Esophagus squamous epithelium (tissue), 5 donors: ENCODE measurements at places on chromosomes 7 and 10. TPM values are rescaled to one million over a fixed set of nuclear protein-coding genes. Genes with fewer than 3 reads are reported as not detected.

DNA sequence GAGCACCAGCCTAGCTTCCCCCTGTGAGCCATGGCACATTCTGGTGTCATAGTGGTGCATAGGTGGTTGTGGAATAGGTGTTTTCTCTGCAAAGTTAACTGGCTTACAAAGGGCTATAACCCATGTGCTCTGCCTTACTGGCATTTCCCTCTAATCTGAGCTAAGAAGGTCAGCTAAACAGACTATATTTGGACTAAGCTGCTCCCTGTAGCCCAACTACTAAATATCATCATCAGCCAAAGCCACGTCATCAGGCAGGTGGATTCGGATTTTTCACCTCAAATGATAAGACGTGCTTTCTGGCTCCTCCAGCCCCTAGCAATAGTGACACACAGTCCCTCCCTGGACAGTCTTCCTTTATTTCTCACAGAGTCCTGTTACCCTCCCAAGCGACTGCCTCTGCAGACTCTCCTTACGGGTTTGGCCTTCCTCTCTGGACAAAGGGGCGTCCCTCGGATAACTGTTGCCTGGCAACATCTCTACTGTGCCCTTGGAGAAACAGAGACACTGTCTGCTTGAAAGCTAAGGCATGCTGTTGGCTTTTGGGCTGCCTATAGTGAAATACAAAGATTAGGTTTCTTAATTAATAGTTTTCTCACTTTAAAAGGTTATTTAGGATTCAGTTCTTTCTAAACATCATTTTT, 9.1 kb downstream of the SLC13A4 start:
- no peak for DNase-seq

DNA sequence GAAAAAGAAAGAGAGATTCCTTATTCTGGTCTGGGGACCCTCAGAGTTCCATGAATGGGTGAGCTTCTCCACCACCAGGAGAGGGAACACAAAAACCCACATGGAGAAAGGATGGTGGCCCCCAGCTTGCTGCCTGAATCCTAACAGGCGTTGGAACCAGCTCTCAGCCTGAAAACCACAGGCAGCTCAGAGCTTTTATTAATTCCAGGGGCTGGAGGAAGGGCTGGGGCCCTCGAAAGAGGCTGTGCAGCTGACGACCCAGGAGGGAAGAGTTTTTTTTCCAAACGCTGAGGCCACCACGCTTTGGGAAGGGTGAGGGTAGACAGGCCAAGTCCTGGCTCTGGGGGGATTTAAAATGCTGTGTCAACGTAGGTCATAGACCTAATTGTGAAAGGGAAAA, 10.8 kb upstream of the ELN start:
- DNase-seq, result no peak

- DNase-seq, result no peak
These were observed 219.3 kb downstream of the WDR11 start for GRCh38 chr10:121070275-121071070.

KCNMA1 gene
- 74.2 TPM for total RNA-seq

SND1 gene
- 98.8 TPM for total RNA-seq
